ENCODE measurements at places on chromosomes 2 and 18.

GRCh38 chr2:112183327-112184025 is 45.3 kb downstream of the FBLN7 start:
- no peak for DNase-seq

DNA sequence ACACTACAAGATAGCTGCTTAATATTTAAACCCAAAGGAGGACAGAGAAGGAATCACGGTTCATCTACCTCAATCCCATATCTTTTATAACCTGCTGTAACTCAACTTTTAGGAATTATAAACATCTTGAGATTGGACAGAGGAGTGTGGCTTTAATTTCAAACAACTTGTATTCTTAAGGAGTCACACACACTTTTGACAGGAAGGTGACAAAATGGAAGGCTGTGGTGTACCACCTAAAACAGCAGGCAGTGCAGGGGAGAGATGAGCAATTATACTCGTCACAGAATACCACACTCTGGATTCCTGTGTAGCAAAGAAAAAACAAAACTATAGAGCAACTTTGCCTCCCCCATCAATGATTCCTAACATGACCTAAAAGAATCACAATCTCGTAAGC is 194.8 kb downstream of the ZEB2 start:
- DNase-seq, result no peak

DNA sequence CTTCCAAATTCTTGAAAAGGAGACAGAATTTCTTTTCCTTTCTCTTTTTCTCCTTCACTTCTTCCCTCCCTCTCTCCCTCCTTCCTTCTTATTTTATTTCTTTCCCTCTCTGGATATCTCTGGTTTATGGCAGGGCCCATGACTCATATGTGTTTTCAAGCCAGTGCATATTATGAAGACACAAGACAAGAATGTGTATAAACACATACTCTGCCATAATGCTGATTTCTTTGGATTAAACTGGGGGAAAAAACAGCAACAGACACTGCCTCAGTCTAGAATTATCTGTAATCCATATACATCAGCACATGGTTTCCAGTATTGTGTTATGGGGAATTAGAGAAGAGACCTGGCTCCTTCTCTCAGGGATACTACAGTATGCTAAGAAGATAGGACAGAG is 82.8 kb upstream of the CPO start:
- DNase-seq, result no peak

- no peak for DNase-seq
Measured at GRCh38 chr2:208150094-208150493, 4.1 kb upstream of the CRYGB start.

DNA sequence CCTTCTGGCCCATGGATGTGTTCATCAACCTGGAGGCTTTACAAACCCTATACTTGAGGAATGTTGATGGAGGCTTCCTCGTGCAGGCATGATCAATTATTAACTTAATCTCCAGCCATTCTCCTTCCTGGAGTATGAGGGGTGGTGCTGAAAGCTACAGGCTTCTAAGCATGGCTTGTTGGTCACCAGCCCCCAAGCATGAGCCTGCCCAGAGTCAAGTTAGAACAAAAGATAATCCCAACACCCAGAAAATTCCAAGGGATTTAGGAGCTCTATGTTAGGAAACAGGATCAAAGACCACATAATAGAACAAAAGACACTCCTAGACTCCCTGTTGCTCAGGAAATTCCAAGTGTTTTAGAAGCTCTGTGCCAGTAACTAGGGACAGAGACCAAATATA is 63.1 kb downstream of the FAM171B start:
- DNase-seq, result no peak

DNA sequence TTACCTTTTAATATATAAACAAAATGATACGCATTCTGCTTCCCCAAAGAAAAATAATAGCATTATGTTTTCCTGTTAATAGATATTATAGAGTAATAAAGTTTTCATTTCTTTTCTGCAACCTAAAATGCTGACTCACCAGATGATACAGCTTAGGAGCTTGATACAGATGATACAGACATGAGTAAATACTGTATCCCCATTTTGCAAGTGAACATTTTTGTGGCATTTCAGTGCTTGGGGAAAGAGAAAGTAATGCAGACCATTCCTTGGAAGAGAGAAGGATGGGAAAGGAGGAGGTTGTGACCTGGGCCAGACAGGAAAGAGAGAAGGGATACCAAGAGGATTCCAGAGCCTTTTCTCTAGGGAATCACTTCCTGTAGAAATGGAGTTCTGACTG is 97.5 kb upstream of the FSHR start:
- no peak for DNase-seq

DNA sequence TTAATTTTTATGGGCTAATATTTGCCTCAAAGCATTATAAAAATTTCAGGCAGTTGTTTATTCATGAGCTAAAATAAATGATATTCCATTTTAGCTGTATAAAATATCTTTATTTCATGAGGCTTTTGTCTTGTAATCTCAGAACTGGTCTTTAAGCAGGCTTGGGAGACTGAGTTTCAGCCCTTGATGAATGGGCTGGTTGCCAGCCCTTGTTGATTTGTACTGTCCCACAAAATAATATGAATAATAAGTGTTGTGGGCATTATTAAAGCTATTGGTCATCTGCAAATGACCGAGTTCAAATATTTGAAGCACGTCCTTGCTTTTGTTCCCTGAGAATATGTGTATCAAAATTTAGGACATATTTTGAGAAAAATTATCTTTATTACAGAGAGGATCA is 18.2 kb downstream of the INPP1 start:
- no peak for DNase-seq

GRCh38 chr2:1633936-1634587 is 110.3 kb downstream of the PXDN start:
- no peak for DNase-seq

- no peak for DNase-seq
Measured at GRCh38 chr2:137873536-137874244, 90.6 kb upstream of the HNMT start.

GRCh38 chr2:156517419-156517818 is 81.2 kb downstream of the GPD2 start:
- no peak for DNase-seq

- no peak for DNase-seq
Measured at GRCh38 chr2:220876080-220876824, 695.9 kb downstream of the EPHA4 start.

- no peak for DNase-seq
Measured at GRCh38 chr2:59046401-59047372, 805.6 kb upstream of the FANCL start.

- DNase-seq, result no peak
Measured at GRCh38 chr18:37565101-37565976, at the start of gene CELF4. TSS of gene CELF4 (minus strand) at chr18:37565798.

- no peak for DNase-seq
Measured at GRCh38 chr2:127413782-127414637, 4.2 kb upstream of the PROC start.

DNA sequence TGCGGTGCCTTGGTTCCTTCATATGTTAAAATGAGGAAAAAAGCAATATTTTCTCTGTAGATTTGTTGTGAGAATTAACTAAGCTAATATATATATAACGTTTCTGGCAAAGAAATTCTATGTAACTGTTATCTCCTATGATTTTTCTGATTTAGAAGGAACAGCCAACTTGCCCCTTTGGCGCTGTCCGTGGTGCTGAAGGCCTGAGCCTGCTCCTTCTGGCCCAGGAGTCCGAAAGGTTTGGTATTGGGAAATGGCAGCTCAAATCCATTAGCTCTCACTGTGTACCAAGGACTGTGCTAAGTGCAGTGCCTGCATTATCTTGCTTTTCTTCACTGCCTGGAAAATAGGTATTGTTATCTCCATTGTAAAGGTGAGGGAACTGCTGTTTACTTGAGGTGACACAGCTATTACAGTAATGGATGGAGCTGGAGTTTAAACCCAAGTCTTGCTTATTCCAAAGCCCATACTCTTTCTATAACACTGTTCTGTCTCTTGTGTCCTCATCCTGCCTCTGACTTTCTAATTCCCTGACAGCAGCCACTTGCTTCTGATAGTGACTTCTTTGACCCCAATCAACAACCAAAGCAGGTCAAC is 52.2 kb downstream of the C1QL2 start:
- peak; percentile 27 for DNase-seq

DNA sequence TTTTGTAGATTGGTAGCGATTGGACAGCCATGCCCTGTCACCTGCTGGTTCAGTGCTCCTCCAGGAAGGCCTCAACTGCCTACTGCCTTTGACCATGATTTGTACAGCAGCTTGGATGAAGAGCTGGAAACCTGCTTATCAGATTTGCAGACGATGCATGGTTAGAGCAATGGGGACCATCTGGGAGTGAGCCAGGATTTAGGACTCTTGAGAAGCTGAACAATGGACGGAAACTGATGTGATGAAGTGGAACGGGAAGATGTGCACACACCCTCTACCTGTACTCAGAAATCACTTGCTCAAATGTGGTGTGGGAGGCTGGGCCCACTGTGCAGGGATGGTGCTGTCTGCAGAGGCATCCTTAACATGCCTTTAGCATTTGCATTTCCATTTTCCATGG is 57.2 kb downstream of the NCK2 start:
- no peak for DNase-seq

DNA sequence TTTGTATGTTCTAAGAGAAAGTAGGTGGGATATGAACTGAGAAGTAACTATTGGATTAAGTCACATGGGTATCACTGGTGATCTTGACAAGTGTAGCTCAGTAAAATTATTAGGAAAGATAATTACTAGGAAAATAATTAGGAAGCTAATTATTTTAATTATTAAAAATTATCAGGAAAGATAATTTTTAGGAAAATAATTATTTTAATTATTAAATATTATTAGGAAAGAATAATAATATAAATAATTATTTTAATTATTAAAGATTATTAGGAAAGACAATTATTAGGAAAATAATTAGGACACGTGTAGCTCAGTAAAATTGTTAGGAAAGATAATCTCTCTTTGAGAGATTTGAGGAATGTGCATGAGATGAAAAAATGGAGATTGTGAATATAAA is 623.4 kb upstream of the PIK3C3 start:
- DNase-seq, result no peak

DNA sequence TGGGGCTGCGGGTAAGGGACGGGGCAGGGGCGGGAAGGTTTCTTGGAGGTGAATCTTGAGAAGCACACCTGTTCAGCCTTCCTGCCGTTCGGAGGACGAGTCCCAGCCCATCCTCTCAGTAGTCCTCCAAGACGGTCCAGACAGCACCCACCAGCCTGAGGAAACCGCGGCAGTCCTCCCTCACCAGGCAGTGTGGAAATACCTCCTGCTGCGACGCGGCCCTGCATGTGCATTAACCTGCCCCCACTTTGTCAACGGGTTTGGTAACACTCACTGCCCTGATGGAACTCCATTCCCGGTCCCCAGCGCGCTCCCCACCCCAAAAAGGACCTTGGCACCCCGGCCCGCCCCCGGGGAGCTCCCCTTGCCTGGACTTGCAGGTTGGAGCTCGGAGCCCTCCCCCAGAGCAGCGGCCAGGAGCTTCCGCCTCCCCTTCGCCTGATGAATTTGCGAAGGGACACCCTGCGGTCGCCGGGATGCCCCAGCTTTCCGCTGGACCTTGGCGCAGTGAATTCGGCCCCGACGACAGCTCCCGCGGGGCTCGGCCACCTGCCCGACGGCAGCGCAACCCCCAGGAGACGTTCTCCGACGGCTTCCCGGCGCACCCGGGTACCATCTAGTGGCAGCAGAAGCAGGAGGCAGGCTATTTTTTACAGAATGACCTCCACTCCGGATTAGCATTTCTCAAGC is 31.5 kb downstream of the ACVR1C start:
- DNase-seq, result no peak

DNA sequence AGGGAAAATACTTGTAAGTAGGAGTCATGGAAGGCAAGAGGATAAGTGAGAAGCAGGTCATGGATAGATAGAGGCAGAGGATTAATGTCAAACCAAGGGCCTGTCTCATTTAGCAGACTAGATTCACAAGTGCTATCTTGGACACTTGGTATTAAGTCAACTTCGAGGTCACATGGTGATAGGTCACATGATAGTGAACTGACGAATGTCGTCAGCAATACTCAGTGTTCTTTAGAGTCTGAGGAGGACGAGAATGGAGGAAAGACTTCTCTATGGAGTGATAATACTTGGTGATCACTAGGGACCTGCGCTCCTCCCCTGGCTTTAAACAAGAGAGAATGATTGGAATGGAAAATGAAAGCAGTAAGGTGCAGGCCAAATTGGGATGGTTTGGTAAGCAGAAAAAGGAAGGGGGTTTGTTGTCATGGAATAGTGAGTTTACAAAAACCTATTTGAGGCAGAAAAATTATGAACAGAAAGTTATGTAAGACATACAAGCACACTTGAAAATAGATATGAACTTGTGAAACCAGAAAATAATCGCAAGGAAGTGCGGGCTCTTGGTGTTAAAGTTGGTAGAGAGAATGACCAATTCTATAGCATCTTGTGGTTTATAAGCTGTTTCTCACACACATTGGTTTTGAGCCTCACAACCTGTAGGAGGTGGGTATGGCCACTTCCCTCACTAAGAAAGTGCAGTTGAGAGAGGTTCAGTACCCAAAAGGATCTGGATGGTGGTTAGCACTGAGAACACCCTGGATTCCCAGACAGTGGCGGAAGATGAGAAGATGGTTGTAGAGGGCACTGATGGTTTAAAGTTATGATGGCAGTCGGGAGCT is 141.5 kb downstream of the WDSUB1 start:
- no peak for DNase-seq

DNA sequence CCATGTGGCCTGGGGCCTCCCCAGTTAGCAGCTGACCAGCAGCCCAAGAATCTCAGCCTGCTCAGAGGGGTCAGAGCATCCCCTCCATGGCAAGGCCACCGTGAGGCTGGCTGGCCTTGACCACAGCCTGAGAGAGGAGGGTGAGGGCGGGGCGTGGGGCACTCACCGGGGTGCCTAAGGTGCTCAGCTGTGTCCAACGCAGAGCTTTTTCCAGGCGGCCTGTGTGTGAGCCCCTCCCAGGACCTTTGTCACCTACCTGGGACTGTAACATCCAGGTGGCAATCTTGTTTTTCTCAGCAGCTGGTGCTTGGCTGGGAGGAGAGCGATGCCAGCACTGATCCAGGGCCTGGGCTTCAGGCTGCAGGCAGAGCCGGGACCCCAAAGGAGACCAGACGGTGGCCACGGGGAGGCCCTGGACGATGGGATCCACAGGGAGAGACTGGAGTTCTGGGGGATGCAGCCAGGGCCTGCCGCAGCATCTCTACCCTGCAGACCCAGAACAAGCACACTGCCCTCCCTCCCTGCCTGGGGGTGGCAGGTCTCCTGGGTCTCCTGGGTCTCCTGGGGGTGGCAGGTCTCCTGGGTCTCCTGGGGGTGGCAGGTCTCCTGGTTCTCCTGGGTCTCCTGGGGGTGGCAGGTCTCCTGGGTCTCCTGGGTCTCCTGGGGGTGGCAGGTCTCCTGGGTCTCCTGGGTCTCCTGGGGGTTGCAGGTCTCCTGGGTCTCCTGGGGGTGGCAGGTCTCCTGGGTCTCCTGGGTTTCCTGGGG is 12.3 kb downstream of the SNED1 start:
- DNase-seq, result no peak

GRCh38 chr2:637406-637776 is 39.8 kb downstream of the TMEM18 start:
- DNase-seq, result no peak

DNA sequence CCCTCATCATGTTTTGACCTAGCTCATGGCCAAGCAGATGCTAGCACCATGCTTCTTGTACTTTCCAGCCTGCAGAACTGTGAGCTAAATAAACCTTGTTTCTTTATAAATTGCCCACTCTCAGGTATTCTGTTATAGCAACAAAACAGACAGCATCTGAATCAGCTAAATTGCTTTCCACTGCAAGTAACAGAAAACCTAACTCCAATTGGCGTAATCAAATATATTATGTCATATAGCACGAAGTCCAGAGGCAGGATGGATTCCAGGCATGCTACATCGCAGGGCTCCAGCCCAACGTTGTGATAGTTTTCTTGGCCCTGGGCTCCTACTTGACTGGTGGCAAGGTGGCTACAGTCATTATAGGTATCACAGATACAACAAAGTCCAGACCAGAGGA is 10.4 kb upstream of the CUL3 start:
- no peak for DNase-seq

GRCh38 chr2:142951190-142952007 is 73.9 kb downstream of the KYNU start:
- DNase-seq, result no peak

All from T1000 (cell line).